GM04503 (cell line): ENCODE measurements at places on chromosomes 13 and 19.
A peak's percentile ranks its signal among the peaks of the same experiment; 100 is the strongest.

- DNase-seq: no peak
Measured at GRCh38 chr13:24063281-24063877, 97.1 kb upstream of the SPATA13 start.

GRCh38 chr13:73212482-73212881 is 153.7 kb downstream of the KLF5 start:
- DNase-seq: no peak

DNA sequence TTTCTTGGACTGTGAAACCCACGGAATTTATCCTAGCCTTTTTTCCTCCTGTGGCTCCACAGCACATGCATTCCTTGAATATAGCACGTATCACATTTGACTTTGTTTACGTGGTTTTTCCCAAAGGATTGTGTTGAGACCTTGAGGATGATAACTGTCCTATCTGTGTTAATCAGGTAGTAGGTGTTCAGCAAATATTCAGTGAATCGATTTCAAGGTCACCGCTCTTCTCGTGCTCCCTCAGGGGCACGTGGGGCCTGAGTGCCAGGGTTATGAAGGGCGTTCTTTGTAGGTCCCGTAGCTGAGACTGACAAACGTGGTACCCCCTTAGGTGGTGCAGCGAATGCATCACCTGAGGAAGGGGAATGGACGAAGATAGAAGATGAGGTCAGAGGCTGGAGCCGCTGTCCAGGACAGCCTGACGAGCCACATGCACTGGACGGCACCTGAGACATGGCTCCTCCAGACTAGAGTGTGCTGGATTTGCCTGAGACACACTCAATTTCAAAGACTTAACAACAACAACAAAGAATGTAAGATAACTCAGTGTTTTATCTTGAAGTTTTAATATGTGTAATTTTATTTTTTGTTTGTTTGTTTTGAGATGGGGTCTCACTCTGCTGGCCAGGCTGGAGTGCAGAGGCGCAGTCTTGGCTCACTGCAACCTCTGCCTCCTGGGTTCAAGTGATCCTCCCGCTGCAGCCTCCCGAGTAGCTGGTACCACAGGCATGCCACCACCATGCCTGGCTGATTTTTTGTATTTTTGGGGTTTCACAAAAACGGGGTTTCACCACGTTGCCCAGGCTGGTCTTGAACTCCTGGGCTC is 131.2 kb upstream of the RNF113B start:
- no peak for DNase-seq

GRCh38 chr19:32671883-32672593 is 2.9 kb downstream of the ANKRD27 start:
- no peak for DNase-seq

- DNase-seq: no peak
Measured at GRCh38 chr13:26202365-26202972, 19.6 kb downstream of the RNF6 start.

DNA sequence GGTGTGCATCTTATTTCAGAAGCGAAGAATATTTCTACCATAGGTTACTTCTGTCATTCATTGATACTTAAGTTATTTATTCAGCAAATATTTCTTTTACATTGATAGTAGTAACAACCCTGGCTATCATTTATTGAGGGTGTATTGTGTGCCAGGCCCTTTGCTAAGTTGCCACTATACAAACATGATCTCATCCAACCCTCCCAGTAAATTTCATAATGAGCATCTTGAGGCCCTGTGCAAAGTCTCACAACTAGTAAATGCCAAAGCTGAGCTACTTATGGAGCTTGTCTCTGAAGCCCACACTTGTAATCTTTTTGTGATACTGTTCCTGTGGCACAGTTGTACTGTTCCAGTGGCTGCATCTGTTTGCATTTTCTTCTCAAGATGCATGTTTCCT is 36.1 kb downstream of the RNASEH2B start:
- DNase-seq: no peak

GRCh38 chr13:35906636-35907035 is 224.5 kb downstream of the DCLK1 start:
- no peak for DNase-seq

DNA sequence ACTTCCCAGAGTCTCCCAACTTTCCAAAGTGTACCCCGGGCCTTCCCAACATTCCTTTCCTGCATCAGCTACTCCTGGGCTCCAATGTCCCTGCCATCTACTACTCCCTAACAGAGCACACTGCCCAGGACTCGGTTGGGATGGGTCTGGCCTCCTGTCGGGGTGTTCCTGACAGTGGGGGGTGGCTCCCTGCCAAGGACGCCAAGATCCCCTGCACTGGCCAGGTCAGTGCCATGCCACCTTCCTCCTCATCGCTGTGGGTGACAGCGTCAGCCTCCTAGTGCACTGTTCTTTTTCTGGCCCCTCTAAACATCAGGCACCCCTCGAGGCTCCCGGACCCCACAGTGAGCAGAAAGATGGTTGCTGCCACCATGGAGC is 13.8 kb downstream of the EPS15L1 start:
- no peak for DNase-seq

DNA sequence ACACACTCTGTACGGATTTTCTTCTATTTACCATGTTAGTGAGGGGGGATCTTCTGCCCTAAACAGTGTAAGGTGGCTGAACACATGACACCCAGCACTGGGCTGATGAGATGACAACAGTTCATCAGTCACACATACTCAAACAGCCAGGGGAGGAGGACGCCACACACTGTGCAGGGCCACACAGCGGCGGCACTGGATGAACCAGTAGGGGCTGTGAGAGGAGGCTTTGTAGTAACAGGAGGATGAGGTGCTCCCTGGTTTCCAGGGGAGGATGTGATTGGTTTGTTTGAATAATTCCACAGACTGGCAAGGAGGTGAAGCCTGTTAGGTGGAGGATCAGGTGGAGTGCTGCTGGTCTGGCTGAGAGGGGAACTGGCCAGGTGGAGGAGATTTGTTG is 16.3 kb upstream of the GTF3A start:
- DNase-seq: no peak

- no peak for DNase-seq
Measured at GRCh38 chr13:110915874-110916206, 971 bp upstream of the ANKRD10 start.

DNA sequence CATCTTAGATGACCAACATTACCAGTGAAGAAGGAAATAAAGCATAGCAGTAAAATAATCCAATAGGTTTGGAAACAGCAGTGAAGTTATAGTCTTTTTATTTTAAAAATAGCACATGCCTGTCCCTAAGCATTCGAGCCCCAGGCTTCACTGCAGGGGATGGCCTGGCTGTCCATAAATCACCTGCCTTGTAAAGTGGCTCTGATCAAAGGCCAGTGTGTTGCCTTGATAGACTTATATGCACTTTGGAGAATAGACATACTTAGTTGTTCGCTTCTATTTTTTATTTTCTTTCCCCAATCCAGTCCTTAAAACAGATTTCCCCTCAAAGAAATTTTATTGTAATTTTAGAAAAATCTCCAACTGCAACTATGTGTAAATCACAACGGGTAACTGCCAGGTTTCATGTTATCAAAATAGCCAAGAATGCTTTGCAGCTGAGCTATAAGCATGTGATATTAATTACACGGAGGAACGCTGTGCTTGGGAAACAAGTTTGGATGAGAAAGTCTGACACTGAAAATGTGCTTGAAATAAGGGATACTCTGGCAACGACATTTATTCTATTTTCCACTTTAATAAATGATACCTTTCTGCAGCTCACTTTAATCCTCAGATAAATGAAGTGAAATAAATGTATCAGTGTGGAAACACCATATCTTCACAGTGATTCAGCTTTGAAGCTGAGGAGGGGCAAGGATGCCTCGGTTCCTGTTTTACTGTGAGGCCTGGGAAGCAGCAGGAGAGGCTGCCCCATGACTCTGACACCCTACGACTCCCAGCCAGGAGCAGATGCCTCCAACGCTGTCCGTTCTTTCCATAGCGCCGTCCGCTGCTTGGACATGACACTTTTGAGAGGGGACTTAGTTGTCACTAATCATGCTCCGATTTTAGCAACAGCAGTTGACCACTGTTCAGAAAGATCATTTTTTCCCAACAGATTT is 5.5 kb upstream of the METTL21C start:
- peak; percentile 27 for DNase-seq

DNA sequence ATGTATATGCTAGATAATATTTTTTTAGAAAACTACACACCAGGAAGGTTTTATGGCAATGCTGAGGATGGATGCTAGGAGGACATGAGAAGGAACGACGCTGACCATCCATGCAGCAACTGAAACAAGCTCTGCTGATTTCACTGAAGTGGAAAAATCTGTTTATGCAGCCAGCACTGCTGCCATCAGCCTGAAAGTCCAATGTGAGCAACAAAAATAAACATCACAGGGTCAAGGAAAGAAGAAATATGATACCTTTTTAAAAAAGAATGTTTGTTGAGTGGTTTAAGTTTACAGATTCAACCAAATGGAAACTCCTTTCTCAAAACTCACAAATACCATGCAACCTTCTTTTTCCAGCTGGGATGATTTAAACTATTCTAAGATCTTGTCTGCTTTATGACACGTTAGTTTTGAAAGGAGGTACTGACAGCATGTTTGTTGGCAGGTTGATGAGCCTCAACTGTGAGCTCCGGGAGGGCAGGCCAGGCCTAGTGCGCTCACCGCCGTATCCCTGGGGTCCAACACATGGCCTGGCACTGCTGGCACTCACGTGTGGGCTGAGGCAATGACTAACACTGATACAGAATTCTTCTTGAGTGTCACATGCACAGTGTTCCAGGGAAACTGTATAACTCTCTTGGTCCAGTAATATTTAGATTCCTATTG is 46.8 kb downstream of the LATS2 start:
- peak; percentile 53 for DNase-seq

DNA sequence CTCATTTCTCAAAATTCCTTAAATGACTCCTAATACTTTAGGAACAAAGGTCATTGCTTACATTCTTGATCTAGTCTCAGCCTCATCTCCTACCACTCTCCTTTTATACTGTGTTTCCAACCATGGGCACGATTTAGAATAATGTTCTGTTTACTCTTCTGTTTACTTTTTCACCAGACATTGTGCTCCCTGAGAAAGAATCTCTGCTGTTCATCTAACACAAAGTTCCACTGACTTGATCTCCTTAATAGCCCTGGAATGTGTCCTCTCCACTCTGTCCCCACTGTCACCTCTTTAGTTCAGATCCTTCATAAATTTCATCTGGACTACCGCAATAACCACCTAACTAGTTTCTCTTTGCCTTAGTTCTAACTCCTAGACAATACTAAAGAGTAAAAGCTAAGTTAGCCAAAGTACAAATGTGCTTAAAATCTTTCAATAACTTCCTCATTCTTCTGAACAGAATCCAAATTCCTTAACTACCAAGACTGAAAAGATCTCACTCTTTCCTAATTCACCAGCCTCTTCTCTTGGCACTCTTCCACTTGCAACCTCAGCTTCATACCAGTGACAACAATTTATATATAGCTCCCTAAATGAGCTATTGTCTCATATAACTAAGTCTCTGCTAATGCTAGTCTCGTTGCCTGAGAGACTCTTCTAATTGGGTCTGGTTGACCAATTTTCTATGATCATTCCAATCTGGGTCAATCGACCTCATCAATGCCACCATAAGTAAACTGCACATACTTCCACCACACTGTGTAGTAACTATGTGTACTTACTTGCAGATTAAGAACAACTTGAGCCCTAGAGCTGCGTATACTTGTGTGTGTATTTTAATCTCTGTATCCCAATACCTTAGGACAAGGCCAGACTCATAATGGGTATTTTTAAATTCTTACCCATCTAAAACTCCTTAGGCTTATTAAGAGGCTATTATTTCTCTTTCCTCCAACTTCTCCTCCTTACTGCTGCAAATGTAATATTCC is 179.9 kb downstream of the VWA8 start:
- DNase-seq: peak; percentile 90

DNA sequence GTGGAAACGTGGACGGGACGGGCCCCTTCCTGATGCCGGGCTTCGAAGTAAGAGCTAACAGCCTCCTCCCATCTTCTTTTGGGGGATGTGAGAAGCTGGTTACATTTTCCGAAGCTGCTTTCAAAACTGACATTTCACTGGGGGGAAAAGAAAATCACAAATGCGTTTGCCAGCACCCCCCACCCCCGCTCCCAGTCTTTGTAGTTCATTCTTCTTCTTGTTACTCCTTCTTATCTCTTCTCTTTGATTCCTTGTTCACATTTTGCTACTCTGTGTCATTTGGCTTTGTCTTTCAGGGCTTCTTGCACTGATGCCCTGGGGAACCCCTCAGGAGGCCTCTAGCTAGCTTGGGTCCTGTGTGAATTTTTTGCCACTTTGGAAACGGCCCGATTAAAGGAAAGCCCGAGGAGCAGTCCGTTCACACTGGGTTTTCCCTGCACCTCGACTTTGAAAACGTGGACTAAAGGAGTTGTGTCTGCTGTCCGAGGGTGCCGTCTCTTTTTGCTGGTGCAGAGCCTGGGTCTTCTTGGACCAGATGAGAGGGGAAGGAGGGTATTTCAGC is 1.3 kb downstream of the CARM1 start:
- DNase-seq: no peak

DNA sequence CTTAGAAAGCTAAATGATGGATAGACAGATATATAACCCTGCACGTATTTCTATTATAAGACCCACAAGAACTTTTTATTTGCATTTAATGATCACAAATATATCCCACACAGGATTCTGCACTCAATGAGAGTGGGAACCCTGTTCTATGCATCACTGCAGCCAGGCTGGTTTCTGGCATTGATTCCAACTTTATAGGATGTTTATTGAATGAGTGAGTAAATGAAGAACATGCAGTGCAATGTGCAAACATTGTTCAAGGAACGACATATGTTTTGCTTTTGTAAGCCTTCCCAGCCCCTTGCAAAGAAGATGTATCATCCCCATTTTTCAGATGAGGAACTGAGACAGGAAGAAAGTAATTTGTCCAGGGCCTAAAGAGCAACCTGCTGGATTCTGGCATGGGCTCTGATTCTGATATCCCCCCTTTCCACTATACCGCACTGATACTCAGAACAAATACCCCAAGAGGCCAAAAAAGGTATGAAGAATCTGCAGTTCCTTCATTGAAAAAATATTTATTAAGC is 246.3 kb downstream of the LACC1 start:
- DNase-seq: no peak

DNA sequence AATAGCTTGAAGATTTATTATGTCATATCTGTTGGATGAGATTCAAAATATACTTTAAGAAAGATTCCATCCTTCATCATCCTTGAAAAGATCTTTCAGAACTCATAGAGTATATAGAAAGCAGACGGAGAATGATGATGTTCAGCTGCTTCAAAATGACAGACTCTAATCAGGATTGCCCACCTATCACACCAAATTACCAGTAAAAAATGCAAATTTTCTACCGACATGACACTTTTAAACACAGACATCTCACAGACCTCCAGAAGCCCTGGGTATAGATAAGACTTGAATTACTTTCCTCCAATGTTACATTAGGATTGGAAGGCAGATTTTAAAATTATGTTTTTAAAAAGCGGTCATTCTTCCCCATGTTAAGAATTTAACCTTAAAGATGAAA is 235.5 kb downstream of the GPC6 start:
- no peak for DNase-seq

DNA sequence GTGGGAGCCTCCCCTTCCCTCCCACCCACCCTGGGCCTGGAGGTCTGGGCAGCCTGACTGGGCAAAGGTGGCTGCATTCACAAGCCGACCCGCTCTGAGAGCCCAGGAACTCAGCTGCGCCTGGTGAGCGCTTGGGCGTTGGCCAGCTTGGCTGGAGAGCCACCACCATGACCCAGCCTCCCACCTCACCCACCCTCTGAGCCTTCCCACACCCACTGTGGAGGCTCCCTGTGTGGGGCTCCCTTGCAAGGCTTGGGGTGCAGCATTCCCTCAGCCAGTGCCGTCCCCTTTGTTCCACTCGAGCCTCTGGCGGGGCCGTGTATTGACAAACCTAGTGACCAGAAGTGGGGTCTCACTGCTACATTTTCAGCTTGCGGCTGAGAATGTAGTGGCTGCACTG is 15.0 kb upstream of the QTRT1 start:
- DNase-seq: no peak
